ENCODE measurements at places on chromosomes 7 and 10.

GRCh38 chr10:122802282-122802681 lies 43.4 kb downstream of the CUZD1 start:
- no peak for DNase-seq

DNA sequence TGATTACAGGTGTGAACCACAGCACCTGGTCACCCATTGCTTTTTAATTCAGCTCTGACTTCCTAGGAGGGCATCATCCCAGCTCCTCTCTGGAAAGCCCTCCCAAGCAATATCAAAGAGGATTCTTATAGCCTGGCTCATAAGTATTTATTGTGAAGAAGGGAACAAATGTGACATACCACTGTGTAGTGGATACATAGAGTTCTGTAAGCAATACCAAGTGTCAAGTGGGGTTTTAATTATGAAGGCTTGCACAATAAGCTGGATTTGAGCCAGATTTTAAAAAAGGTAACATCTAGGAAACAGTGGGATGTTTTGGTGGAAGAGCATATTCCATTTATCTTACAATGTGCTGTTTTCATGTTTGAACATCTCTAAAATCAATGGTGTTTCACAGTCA lies 19.0 kb upstream of the PRTFDC1 start:
- DNase-seq: no peak

DNA sequence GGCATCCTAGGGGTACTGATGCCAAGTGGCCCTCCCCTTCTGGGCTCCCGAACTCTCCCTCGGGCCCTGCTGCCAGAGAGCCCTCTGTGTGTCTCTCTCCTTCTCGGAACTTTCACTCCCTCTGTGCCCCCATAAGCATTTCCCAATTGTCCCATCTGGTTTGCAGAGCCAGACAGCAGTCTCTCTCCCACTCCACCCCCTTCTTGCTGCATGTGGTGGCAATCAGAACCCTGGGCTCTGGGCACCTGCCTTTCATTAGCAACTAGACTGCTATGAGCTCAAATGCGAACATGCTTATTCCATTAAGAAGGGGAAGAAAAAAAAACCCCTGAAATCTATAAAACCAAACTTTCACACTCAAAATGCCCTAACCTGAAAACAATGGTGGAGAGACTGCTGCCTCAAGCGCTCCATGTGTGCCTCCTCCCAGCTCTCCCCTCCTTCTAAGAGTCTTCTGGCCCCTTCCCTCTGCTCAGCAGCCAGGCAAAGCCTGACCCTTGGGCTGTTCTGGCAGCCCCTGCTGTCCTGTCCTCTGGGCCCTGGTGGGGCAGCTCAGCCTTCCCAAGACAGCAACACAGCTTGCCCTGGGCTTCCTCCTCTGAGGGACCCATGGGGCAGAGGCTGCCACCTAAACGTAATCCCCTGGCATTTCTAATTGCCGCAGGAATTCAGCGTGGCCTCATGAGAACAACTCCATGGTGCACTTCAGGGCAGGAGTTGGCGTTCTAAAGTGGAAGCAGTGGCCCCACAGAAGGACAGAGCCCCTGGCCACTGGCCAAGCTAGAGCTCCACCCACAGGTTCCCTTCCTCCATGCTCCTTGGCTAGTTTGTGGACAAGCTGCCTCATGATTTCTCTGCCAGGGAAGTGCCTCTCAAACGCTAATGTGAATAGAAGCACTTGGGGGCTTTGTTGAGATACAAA lies 415.4 kb downstream of the PLXNA4 start:
- DNase-seq: peak; percentile 71

- DNase-seq: no peak
These were observed 60.4 kb downstream of the LRRC17 start for GRCh38 chr7:102973096-102973802.

GRCh38 chr7:30168835-30169573 lies 34.2 kb downstream of the MTURN start:
- DNase-seq: peak; percentile 93

Data from adipocyte (in vitro differentiated cells).